ENCODE measurements at places on chromosomes 5 and 9. TPM values are rescaled to one million over a fixed set of nuclear protein-coding genes. Genes with fewer than 3 reads are reported as not detected.

DNA sequence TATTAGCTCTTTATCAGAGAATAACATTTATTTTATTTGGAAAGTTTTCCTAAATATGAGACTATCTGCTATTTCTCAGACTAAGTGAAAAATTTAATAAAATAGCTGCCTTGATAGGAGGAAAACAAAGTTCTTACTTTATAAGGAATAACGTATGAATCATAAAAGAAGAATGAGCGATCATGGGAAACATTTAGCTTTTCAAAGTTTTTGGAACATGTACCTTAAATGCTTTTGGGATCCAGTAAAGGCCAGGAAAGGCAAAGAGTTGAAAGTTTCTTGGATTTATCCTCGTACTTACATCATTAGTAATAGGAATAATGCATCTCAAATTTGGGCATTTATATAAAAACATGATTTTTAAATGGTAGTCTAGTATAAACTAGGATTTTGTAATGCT is 19.4 kb downstream of the OGN start:
- no peak for DNase-seq

- DNase-seq: no peak
Measured at GRCh38 chr9:88661759-88662158, 126.8 kb downstream of the NXNL2 start.

DNA sequence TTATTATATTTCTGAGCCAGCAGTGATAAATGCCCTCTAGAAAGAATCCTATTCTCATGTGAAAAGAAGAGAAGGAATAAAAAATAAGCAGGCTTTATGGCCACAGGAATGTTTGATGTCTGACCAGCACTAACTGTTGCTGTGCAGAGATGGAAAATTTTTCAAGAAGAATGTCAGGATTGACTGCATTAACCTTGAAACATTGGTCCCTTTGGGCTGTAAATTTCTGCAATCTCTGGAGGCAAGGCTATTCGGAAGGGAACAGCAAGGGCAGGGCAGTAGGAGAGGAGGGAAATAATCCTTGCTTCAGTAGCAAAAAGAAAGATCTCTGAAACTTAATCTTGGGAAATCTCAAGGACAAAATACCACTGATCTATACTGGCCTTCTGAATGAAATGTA is 415.2 kb downstream of the DNAH5 start:
- DNase-seq: no peak

GRCh38 chr9:136079211-136079915 is 15.7 kb downstream of the NACC2 start:
- no peak for DNase-seq

GRCh38 chr9:126491949-126492348 is 121.8 kb upstream of the LMX1B start:
- DNase-seq: no peak

Gene SMU1
- 25.2 TPM for total RNA-seq

DNA sequence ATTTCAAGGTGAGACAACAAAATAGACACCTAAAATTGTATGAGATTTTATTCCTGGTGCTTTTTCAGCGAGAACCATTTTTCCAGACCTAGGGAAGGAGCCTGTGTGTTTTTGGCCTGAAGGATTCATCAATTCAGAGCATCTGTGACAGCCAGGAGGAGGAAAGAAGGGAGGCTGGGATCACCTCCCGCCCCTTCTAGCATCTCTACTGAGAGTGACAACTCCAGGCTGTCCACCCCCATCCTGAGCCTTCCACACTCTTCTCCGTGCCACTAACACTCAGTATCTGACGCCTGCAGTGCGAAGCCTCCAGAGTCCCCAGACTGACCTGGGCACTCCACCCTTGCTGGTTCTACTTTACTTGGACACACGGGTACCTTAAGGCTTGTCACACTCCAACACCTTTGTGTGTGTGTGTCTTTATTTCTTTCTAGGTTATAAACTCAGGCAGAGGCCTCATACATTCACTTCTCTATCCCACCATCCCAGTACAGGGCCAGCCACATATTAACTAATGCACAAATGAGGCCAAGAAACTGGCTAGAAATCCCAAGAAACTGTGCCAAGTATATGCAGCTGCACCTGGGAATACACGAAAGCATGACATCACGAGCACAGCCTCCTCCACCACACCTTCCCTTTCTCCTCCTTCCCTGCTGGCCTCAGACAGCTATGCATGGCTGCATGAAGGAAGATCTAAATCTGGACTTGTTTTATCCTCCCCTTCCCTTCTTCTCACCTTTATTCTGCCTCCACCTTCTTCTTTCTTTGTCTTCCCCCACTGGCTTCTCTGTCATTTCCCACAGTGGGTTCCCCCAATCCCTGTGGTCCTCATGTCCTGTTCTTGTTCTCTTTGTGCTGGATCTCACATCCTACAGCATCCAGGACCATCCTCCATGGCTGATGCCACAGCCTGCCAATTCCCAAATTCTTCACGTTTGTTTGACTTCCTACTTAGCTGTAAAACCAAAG is 16.0 kb downstream of the S1PR3 start:
- DNase-seq: no peak

All from progenitor cell of endocrine pancreas (in vitro differentiated cells).